ENCODE measurements at places on chromosomes 4 and X. TPM values are rescaled to one million over a fixed set of nuclear protein-coding genes. Genes with fewer than 3 reads are reported as not detected.

Gene ETDB
- total RNA-seq, result not detected

Gene NPY2R
- total RNA-seq, result not detected

Gene KLB
- total RNA-seq, result 0.05 TPM

Gene GPR82
- not detected for total RNA-seq

Gene VEGFD
- 4.8 TPM for total RNA-seq

Gene UNC5C
- 3.1 TPM for total RNA-seq

Gene KCND1
- total RNA-seq, result 0.78 TPM

Gene VCX3A
- not detected for total RNA-seq

Gene SPANXA1
- not detected for total RNA-seq

Gene GIMD1
- total RNA-seq, result not detected

Gene DRD5
- total RNA-seq, result not detected

Gene JAKMIP1
- 0.39 TPM for total RNA-seq

Gene TLR10
- total RNA-seq, result not detected

Gene IL1RAPL1
- 0.27 TPM for total RNA-seq

Gene TECRL
- total RNA-seq, result not detected

Gene SEL1L3
- total RNA-seq, result 3.9 TPM

Gene S100P
- total RNA-seq, result not detected

Gene ENPEP
- 6.1 TPM for total RNA-seq

Gene CT55
- not detected for total RNA-seq

Gene CXCL11
- 0.59 TPM for total RNA-seq

Gene PDE6B
- 1.2 TPM for total RNA-seq

Gene NKX6-1
- total RNA-seq, result 6.2 TPM

Gene APOOL
- 21.8 TPM for total RNA-seq
